Uterus (tissue), 4 donors: ENCODE measurements at places on chromosomes 1 and 21. TPM values are rescaled to one million over a fixed set of nuclear protein-coding genes. Genes with fewer than 3 reads are reported as not detected.

GRCh38 chr1:107229711-107230110, 88.9 kb downstream of the NTNG1 start:
- no peak for DNase-seq

- no peak for DNase-seq
Observed at GRCh38 chr1:8021676-8022266, 4.3 kb downstream of the ERRFI1 start.

GRCh38 chr1:191869790-191870312, 288.4 kb upstream of the RGS18 start:
- DNase-seq = no peak

DNA sequence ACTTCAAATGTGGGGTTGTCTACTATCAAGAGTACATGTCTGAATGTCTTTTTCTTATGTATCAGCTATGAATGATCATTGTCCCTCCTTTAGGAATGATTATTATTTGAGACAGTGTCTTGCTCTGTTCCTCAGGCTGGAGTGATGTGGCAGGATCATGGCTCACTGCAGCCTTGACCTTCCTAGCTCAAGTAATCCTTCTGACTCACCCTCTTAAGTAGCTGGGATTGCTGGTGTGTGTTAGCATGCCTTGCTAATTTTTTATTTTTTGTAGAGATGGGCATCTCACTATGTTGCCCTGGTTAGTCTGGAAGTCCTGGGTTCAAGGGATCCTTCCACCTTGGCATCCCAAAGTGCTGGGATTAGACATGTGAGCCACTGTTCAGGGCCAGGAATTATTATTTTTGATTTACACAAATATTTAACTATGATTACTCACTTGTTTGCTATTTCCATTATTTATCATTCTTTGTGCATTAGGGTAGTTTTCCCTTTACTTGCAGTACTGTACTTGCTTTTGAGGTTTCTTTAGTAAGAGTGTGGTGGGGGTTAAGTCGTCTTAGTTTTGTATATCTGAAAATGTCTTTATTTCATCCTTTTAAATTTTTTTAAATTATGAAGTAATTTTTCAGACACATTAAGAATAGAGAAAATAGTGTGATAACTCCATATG, 12.8 kb downstream of the S100A7 start:
- no peak for DNase-seq

DNA sequence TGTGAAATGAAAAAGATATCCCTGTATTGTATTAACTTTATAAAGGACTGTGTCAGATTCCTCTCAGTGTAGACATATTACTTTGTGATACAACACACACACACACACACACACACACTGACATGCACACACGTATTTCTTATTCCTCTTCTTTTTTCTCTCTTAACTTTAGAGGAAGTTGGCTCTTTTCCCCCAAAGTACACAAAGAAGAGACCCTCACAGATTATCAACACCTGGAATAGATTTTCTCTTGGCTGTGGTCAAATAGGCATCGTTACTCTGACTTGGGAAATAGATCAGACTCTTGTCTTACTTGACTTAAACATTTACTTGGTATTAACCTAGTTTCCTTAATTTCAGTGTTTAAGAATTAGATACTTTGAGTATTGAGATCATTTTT, 792.8 kb downstream of the ADGRL2 start:
- no peak for DNase-seq

GRCh38 chr1:19938472-19938871, 15.1 kb upstream of the PLA2G2E start:
- no peak for DNase-seq

- DNase-seq = no peak
Observed at GRCh38 chr1:101798417-101798816, 198.3 kb downstream of the OLFM3 start.

GRCh38 chr1:214660900-214661299, 57.9 kb downstream of the CENPF start:
- DNase-seq = peak; percentile 21

- DNase-seq = no peak
Observed at GRCh38 chr1:244761279-244761678, 74.2 kb upstream of the COX20 start.

DNA sequence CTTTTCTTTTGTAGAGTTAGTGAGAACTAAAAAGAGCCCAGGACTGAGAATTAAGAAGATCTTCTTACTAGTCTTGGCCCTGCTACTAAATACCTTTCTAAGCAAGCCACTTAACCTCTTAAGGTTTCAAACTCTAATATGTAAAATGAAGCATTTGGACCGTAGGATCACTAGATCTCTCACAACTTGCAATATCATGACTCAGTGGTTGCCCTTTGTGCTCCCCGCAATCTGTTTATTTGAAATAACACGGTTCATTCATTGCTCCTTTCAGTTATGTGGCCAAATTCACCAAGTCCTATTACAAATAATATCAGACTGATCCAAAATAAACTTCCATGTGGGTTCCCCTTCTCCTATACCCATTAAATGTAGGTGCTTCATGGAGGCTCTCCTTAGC, 10.8 kb downstream of the PALMD start:
- DNase-seq = no peak

GRCh38 chr1:93678946-93679480, 2.6 kb downstream of the BCAR3 start:
- no peak for DNase-seq

DNA sequence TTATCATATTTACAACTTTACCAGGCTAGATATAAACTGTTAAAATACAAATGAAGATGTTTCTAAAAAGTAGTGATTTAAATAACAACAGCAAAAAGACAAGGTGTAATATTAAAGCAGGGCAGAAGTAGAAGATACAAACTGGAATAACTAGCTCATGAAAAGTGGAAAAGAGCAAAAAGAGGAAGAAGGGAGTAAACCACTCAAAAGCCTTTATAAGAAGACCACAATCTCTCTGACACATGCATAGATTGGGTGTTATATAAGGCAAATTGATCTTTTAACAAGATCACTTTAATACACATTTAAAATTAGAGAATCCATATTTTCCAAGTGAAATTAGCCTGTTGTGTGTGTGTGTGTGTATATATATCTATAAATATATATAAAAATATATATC, 5.0 kb downstream of the DENND1B start:
- DNase-seq = no peak

- DNase-seq = no peak
Observed at GRCh38 chr1:198633675-198634121, 5.1 kb upstream of the PTPRC start.

DNA sequence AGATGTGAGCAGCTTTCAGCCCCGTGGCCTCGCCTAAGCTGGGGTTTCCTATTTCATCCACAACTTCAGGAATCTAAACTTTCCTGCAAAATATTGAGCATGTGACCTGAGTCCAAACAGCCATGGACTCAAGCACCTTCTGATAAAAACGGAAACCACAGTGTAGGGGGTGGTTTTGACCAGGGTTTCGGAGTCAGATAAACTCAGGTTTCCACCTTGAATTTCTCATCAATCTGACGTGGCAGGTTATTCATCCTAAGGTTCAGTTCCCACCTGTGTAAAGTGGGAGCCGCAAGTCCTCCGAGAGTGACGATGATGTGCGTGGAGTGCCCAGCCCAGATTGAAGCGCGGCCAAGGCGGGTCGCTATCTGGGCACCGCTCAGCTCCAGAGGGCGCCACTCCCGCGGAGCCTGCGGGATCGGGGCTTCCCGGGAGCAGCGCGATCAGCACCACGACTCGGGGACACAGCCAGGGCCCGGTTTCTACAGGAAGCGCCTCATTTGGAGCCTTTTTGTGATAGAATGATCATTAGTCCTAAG, 871 bp upstream of the ETS2 start:
- DNase-seq = peak; percentile 76

GRCh38 chr1:14976256-14976655, 177.3 kb upstream of the TMEM51 start:
- DNase-seq = no peak

GRCh38 chr1:48864913-48865312, 88.2 kb upstream of the BEND5 start:
- DNase-seq = no peak

DNA sequence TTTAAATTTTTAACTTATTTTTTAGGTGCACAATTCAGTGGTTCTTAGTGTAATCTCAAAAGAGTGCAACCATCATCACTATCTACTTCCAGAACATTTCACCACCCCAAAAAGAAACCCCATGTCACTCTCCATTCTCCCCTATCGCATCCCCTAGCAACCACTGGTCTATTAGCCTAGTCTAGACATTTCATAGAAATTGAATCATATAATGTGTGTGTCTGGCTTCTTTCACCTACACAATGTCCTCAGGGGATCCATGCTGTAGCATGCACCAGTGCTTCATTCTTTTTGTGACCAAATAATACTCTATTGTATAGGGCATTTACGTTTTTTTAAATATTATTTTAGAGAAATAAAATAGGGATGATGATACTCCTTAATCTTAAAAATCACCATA, 64.7 kb downstream of the JAK1 start:
- DNase-seq = no peak

DNA sequence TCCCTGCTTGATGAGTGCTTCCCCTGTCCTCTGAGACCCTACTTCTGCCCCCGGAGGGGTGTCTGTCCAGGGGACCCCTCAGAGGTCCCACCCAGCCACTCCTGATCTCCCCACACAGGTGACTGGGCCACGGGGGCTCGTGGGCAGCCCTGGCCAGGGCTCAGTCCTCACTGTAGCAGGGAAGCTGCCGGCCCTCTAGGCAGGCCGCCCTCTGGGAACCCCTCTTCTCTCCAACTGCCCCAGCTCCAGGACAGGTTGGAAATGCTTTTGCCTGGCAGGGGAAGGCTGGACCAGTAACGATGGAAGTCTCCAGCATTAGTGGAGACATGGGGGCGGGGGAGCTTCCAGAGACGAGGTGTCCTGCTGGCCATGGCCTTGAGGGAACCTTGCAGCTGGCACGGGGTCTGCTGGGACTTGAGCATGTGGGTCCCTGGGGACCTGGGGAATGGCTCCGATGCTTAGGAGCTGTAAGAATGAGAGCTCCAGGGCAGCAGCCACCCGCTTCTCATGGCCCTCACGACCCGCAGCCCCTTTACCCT, 3.1 kb upstream of the FNDC10 start:
- DNase-seq = no peak

- no peak for DNase-seq
Observed at GRCh38 chr1:37465593-37466517, 8.5 kb upstream of the ZC3H12A start.

GRCh38 chr1:159996653-159997052, 35.1 kb downstream of the PIGM start:
- DNase-seq = no peak

- no peak for DNase-seq
Observed at GRCh38 chr1:35029761-35030160, 2.0 kb downstream of the ZMYM6 start.

GRCh38 chr1:44803312-44804095, 3.3 kb downstream of the PLK3 start:
- DNase-seq = no peak

GRCh38 chr1:219340796-219341195, 167.1 kb downstream of the LYPLAL1 start:
- DNase-seq = no peak

- no peak for DNase-seq
Observed at GRCh38 chr1:41749991-41750745, 168.6 kb downstream of the HIVEP3 start.

GRCh38 chr1:205344066-205344928, 12.4 kb downstream of the KLHDC8A start:
- no peak for DNase-seq

- peak; percentile 86 for DNase-seq
Observed at GRCh38 chr1:12617901-12618660, at the start of gene DHRS3. TSS of gene DHRS3 (minus strand) at chr1:12618210. CDS start at chr1:12617348, 862 bp downstream.

- DNase-seq = no peak
Observed at GRCh38 chr1:45282351-45282750, 44.3 kb upstream of the HPDL start.

GRCh38 chr1:96292141-96292540, 429.4 kb upstream of the PTBP2 start:
- no peak for DNase-seq

- DNase-seq = no peak
Observed at GRCh38 chr1:205700865-205701401, 20.6 kb upstream of the SLC45A3 start.

DNA sequence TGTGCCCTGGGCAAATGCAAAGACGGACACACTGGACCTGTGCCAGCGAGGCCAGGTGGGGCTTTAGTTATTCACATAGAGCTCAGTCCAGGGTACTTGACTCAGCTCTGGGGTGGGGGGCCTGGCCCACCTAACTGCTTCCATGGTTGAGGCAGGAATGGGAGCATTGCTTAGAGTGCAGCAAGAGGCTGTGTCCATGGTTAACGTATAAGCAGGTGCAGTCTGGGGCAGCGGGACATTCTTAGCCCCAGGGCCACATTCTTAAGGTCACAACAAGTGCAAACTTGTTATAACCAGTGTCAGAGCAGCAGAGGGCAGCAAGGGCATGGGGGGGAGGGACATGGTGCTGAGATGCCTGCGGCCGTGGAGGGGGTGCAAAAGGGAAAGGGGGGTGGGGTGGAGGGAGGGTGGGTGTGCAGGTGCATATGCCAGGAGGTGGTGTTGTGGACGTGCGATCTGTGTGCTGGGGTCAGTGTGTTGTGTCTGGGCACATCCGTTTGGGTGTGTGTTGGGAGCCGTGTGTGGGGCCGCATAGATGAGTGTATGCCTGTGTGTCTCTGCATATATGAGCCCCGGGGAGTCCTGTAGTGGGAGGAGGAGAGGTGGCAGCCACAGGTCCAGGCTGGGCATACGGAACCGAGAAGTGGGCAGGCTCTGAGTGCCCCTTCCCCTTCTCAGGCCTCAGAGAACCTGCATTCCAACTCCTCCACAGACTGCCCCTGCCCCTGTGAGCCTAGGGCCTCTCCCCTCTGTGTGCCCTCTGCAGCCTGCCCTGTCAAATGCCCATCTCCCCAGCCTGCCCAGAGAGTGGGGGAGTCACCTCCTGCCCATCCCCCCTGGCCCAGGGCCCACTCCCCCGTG, 8.4 kb downstream of the KCNJ10 start:
- no peak for DNase-seq

DNA sequence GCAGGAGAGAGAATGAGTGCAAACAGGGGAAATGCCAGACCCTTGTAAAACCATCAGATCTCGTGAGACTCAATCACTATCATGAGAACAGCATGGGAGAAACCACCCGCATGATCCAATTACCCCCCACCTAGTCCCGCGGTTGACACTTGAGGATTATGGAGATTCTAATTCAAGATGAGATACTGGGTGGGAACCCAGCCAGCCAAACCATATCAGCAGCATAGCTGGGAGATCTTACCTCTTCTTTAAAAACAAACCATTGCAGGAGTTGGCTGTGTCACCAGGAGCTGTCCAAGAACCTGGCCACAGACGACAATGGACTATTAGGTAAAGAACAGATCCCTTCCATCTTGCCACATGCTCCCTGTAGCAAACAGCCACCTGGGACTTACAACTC, 422.7 kb downstream of the MATN1 start:
- no peak for DNase-seq

HHAT gene
- total RNA-seq = 10.9 TPM

PCP4 gene
- 8.2 TPM for total RNA-seq

EFNA1 gene
- total RNA-seq = 22.3 TPM

PROX1 gene
- 4.1 TPM for total RNA-seq

TBX15 gene
- not detected for total RNA-seq

TNFRSF18 gene
- not detected for total RNA-seq

ANGPTL3 gene
- total RNA-seq = not detected

ATP6V1G3 gene
- total RNA-seq = not detected

S100A7A gene
- not detected for total RNA-seq

RNF207 gene
- 2.1 TPM for total RNA-seq

PKLR gene
- 0.21 TPM for total RNA-seq

LAPTM5 gene
- total RNA-seq = 19.8 TPM

SIM2 gene
- not detected for total RNA-seq

DCST1 gene
- 3.5 TPM for total RNA-seq

OR2L8 gene
- not detected for total RNA-seq

HOOK1 gene
- not detected for total RNA-seq

MARK1 gene
- 3.2 TPM for total RNA-seq
